Bladder microvascular endothelial cell (primary cell): ENCODE measurements at places on chromosomes 3 and 15. TPM values are rescaled to one million over a fixed set of nuclear protein-coding genes. Genes with fewer than 3 reads are reported as not detected.

FOXL2 gene
- under 0.01 TPM in 1 of 2 replicates, not detected in the other for total RNA-seq

FAM174B gene
- 5.3 and 46.7 TPM in 2 replicates for total RNA-seq

CA12 gene
- 0.25 and 0.32 TPM in 2 replicates for total RNA-seq

PIGB gene
- 4.4 and 9.9 TPM in 2 replicates for total RNA-seq

SLC35G2 gene
- total RNA-seq = 16.8 and 27.5 TPM in 2 replicates

MORC1 gene
- not detected in 2 replicates for total RNA-seq

SI gene
- total RNA-seq = not detected in 2 replicates
